ENCODE measurements at places on chromosomes 1 and 21.

GRCh38 chr1:94634977-94635416 lies 93.4 kb upstream of the F3 start:
- DNase-seq: no peak

DNA sequence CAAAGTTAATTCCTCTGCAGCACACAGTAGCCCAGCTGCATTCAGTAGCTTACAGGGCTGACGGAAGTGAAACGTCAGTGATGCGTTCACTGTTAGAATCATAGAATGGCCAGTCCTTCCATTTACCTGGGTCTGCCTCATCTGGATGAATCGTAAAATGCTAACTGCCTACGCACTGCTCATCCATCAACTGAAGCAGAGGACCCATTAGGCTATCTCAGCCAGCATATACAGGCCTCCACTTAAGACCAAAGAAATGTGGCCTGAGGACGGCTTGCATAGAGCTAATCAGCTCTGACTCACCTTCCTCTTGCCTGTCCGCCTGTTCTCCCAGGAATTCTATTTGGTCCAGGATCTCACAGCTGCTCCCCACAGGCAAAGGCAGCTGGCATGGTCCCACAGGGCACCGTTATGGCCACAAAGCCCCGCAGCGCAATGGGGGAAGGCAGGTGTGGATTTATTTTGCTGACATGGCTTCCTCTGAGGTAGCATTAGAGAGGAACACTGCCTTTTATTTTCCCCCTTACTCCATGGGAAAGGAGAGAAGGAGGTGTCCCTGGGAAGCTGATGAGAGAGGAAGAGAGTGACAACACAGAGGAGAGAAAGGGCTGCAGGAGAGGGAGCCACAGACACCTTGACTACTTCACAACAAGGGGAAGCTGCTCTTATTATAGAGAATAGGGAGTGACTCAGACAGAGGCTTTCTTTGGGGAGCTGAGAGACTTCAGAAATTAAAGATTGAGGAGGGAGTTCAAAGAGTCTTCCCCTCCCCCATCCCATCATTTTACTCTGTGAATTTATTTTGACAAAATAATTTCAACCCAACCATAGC lies 177.6 kb downstream of the HHIPL2 start:
- DNase-seq: peak; percentile 61

GRCh38 chr1:33396188-33397124 lies 34.4 kb downstream of the PHC2 start:
- DNase-seq: no peak

- no peak for DNase-seq
These were observed 21.3 kb upstream of the COL18A1 start for GRCh38 chr21:45383615-45384201.

DNA sequence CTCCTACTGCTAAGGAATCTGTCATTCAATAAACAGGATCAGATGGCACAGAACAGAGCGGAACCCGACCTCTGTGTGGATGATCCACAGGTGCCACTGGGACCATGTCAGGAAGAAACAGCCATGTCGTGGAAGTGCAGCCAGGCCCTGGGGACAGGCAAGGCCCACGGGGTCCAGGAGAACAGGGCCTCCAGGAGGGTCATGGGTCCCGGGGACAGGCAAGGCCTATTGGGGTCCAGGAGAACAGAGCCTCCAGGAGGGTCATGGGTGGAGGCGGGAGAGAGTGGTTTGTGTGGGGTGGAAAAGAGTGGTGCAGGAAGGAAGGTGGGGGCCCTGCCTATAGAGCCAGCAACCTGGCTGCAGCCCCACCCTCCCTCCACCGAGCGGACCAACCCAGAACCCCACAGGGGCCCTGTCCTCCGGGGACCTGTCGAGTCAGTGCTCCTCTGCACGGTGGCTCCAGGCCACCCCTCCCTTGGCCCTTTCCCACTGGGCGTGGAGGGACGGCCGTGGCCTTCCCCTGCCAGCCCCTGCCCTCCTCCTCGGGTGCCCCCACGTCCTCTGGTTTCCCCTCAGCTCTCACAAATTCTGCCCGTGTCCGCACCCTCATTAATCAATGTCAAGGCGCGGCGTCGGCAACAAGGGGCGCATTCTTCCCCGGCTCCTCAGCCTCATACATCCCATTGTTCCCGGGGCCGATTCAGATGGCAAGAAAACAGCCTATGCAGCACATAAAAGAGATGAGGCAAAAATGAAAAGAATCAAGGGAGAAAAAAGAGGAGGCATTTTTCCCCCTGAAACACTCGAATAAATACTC lies 146.4 kb downstream of the PRDM16 start:
- no peak for DNase-seq

DNA sequence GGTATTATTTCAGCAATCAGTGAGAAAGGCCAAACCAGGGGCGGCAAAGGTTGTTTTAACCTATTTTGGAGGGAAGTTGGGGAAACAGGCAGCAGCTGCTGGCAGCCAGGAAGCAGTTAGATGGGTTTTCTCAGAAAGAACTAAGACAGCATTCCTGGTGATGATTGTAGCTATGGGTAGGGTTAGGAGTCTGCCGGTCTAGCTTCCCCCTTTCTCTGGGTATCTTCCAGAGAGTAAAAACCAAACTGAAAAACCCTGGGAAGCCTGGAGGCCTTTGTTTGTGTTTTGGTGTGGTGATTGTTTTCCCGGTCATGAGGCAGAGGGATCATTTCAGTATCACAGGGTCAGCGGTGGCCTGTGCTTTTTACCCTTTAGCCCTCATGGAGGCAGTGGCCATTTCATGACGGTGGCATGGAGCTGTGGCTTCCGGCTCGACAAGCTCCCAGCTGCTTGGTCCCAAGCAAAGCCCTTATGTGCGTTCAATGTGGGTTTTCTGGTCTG lies 19.5 kb upstream of the TNFRSF1B start:
- no peak for DNase-seq

Data from kidney epithelial cell (primary cell).